Thyroid gland (tissue), 4 donors: ENCODE measurements at places on chromosomes 11 and 22.

DNA sequence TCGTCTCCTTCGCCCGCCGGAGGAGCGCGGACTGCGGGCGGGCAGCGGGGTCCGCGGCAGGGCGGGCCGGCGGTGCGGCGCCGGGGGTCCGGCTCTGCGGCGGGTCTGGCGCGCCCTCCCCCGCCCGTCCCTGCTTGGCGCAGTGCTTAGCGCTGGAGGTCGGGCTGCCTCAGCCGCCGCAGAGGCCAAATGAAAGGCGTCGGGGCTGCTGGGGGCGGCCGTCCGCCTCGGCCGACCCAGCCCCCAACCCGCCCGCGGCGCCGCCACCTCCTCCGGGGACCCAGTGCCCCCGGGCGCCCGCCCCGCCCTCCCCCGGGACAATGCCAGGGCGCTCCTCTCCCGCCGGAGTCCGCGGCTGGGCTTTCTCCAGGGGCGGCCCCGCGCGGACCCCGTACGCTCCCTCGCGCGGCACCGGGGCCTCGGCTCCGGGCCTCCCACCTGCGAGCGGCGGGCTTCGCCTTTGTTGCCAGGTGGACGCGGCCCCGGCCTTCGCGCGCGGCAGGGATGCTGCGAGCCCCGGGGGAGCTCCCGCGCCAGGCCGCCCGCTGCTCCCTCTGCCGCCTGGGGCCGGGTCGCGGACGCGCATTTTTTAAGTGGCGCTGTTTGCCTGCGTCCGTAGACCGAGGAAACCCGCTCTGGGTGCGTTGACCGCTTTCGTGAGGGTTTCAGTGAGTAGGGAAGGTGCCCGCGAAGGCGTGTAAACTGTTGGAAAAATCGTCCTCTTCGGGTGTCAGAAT lies 583 bp downstream of the APLP2 start:
- DNase-seq, result peak; percentile 51

DNA sequence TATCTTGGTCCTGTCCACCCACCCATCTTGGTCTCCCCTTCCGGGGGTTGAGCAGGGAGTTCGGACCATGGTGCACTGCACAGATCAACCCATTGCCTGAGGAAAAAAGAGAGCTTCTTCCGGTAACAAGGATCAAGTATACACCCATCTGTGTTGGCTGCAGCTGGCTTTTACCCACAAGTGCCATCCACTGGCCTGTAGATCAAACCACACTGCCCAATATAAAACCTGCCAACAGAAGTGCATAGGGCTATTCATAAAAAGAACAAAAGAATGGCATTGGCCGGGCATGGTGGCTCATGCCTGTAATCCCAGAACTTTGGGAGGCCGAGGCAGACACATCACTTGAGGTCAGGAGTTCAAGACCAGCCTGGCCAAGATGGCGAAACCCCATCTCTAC lies 94.5 kb downstream of the ZC3H12C start:
- DNase-seq, result no peak

DNA sequence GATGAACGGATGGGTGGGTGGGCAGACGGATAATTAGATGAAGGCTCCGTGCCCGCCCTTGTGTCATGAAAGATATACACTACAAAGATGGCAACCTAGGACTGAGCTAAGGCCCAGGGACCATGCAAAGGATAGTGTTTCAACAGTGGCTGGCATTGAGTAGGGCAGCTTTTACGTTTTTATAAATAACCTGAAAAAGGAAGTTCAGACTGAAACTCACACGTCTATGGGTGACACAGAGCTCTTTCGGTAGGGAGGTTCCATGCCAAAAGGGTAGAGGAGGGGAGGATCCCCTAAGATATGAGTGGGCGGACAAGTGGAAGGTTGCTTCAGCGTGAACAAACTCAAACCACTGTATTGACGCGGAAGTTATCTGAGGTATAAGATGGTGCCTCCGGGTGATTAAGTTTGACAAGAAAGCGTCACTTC lies 90.5 kb downstream of the UBASH3B start:
- DNase-seq, result no peak

GRCh38 chr22:48630433-48630754 lies 1197.3 kb downstream of the BRD1 start:
- DNase-seq, result no peak

GRCh38 chr11:19742588-19743292 lies 30.1 kb downstream of the NAV2 start:
- DNase-seq, result peak; percentile 86

GRCh38 chr11:111297696-111298095 lies 650 bp upstream of the POU2AF3 start:
- no peak for DNase-seq

DNA sequence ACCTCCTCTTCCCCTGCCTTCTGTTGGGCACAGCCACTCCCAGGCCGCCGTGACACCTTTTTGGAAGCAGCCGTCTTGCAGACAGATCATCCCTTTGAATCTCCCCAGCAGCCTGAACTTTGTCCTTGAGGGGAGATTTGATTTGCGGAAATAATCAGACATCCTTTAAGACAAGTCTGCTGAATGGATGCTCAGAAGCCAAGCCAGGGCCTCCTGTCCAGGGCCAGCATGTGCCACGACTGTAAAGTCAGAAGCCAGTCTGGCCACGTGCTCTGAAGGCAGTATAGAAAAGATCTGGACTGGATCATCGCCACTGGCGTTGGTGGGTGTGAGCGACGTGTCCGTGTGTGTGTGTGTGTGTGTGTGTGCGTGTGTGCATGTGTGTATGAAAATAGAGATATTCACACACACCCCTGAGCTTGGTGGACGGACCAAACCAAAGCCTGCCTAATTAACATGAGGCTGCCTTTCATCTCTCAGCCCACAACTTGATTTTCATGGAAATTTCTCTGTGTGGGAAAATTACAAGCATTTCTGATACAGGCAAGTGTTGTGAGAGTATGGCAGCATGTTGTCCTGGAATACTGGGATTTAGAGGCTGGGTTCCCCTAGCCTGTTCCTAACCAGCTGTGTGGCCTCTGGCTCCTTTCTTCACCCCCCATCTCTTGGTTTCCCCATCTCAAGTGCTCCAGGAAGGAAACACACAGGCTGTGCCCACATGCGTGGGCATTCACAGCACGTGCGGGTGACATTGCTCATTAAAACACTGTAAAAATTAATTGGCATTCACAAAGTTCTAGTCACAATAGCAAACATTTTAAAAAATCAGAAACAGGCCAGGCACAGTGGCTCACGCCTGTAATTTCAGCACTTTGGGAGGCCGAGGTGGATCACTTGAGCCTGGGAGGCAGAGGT lies 61.8 kb upstream of the WNT7B start:
- DNase-seq, result no peak

DNA sequence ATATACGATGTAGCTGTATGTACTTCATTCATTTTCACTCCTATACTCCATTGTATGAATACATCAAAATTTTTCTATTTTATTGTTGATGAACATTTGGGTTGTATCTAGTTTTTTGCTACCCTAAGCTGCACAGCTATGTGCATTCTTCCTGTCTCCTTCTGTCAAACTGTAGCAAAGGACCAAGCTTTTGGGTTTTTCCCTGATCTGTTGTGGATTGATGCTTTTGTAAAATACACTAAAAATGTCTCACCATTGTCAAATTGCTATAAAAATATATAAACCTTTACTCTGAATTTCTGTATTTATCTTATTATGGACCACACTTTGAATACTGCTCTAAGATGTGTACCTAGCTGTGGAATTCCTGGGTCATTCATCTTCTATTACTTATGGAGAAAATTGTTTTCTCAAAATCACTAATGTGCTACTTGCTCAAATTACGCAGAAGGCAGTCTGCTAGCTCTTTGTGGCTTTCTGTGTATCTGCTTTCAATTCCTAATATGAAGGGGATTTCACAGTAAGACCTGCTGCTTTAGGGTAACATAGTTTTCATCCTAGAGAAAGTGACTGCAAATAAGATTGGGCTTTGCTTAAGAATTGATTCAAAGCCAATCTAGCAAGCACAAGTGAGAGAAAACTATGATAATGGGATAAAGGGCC lies 123.4 kb downstream of the CYP2R1 start:
- no peak for DNase-seq

DNA sequence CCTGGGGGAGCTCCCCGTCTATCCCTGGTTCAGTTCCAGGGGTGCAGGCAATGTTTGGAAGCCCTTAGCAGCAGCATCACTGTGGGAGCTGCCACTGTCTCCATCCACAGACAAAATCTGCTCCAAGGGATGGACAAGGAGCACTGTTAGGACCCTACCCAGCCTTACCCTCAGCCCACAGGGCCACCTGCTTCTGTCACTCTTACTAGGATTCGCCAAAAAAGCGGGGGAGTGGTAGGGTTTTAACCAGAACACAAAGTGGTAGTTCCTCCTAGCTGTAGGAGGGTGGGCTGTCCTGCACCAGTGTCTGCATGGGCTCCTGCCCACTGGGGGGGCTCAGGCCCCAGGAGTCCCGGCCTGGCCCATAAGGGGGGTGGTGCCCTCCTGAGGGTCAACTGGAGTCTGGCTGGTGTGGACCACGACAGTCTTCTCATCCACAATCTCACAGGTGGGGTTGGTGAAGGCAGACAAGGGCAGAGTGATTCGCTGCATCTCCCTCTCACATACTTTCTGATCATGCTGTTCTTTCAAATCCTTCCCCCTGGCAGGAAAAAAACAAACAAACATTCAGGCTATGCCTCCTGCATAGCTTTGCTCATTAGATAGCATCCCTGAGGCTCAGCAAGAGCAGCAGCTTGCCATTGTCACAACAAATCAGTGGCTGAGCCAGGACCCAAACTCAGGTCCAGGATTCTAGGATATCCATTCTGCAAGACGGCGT lies 9.4 kb downstream of the PIK3IP1 start:
- no peak for DNase-seq

GRCh38 chr11:69285766-69286165 lies 8.2 kb upstream of the MYEOV start:
- DNase-seq, result no peak

- DNase-seq, result no peak
Measured at GRCh38 chr11:69154938-69155301, 815 bp upstream of the SMIM38 start.

DNA sequence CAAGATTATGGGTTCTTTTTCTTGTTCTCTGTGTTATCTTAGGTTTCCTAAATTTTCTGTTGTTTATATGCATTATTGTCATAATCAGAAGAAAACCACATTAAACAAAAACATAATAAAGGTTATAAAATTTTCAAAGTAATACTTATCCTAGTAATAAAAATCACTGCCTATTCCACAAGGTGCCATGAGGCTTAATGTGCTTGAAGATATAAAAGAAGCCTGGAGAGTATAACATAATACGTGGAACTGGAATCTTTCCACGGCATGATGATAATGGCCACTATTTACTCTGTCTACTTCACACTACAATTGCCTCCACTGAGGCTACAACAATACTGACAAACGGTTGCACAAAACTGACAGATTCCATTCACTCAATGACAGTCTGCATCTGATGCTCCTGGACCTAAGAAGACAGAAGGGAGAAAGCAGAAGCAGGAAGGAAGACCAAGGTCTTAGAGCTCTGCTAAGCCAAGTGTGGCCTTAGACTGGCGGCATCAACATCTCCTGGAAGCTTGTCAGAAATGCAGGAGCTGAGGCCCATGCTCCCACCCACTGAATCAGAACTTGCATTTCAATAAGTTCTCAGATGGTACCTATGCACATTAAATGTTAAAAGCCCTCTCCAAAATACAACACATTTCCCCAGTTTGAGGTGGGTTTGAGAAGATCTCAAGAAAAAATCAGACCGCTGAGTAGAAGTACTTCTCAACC lies 13.1 kb downstream of the TENM4 start:
- no peak for DNase-seq

- no peak for DNase-seq
Measured at GRCh38 chr11:113849713-113850112, 25.7 kb downstream of the USP28 start.

- peak; percentile 30 for DNase-seq
Measured at GRCh38 chr22:35150183-35151107, 84.5 kb downstream of the ISX start.

GRCh38 chr11:3051196-3052108 lies 5.8 kb downstream of the CARS1 start:
- DNase-seq, result no peak

GRCh38 chr22:28435982-28436381 lies 243.7 kb downstream of the TTC28 start:
- DNase-seq, result no peak

DNA sequence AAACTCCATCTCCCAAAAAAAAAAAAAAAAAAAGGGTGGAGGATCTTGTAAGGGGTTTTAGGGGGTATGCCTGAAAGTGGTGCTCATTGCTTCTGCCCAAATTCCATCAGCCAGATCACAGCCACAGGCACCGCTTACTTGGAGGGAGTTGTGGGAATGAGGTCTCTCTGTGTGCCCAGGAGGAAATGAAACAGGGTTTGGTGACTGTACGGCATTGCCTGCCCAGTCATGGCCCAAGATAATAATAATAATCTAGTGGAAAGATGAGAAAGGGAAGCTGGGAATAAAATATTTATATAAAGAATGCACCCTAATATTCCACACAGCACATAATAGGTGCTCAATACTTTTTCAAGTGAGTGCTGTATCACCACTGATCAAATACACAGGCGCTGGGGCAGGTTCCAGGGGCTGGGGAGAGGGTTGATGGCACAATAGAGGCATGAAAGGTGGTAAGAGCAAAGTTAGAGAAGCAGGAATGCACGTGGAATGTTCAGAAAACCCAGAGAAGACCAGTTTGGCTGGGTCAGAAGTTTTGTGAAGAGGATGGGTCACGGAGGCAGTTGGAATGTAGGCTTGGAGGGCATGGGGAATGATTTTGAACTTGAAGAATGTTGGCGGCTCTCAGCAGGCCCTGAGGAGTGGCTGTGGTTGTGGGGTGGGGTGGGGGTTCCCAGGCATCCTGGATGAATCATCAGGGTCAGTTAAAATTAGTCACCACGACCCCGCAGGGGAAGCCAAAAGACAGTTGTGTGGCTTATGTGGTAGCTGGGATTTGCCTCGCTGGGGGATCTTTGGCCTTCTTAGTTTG lies 12.5 kb upstream of the MB start:
- DNase-seq, result peak; percentile 85

DNA sequence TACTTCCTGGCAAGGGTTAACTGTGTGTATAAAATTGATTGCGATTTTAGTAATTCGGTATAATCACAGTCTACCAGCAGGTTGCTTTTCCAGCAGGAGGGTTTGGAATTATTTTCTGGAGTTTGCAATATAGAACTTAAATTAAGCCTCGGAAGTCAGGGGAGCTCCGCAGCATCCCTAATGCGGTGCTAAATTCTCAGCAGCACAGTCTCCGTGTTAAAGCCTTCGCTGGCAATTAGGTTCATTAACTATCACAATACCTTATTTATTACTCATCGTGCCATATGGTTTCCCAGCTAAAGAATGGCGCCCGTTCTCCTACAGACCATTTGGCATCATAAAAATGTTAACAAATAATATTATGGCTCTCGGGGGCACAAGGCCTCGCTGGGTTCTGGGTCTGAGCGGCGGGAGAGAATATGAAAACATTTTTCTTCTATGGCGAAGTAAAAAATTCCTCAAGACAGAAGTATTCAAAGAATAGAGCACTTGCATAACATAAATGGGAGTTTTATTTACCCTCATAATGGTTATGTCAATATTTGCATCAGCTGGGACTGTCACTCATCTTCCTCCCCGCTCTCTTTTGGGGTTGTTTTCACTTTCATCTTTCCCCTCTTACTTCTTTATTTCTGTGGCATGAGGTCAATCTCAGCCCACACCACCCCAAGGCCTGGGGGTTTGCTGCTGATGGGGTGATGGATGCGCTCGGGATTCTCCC lies 28.1 kb upstream of the ZBTB16 start:
- DNase-seq, result no peak
